Foreskin keratinocyte (primary cell): ENCODE measurements at places on chromosomes 3 and 15. TPM values are rescaled to one million over a fixed set of nuclear protein-coding genes. Genes with fewer than 3 reads are reported as not detected.

ISLR gene
- polyA plus RNA-seq = not detected in 2 replicates

DNA sequence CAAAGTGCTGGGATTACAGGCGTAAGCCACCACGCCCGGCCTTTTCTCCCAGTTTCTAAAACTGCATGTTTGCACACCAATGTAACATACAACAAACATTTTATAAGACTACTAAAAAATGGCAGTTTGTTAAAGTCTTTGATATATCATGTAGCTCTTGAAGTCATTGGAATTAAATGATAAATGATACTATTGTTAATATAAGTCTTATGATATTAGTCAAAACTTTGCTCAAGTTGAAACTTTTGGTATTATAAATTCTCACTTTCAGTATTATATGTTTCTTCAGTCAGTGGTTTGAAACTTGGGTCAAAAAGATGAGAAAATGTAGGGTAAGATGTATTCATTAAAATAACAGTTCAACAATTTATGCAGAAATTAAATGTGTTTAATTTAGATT lies 117.6 kb upstream of the TBL1XR1 start:
- no peak for DNase-seq

- DNase-seq = peak; percentile 79
Measured at GRCh38 chr3:101890716-101891115, 41.4 kb downstream of the NFKBIZ start.

KBTBD13 gene
- not detected in 2 replicates for polyA plus RNA-seq

UCN2 gene
- polyA plus RNA-seq = 18.9 and 26.5 TPM in 2 replicates

GRCh38 chr15:101031213-101031612 lies 112.1 kb downstream of the LRRK1 start:
- peak; percentile 18 for DNase-seq

PPM1L gene
- polyA plus RNA-seq = 0.08 and 0.11 TPM in 2 replicates

DNA sequence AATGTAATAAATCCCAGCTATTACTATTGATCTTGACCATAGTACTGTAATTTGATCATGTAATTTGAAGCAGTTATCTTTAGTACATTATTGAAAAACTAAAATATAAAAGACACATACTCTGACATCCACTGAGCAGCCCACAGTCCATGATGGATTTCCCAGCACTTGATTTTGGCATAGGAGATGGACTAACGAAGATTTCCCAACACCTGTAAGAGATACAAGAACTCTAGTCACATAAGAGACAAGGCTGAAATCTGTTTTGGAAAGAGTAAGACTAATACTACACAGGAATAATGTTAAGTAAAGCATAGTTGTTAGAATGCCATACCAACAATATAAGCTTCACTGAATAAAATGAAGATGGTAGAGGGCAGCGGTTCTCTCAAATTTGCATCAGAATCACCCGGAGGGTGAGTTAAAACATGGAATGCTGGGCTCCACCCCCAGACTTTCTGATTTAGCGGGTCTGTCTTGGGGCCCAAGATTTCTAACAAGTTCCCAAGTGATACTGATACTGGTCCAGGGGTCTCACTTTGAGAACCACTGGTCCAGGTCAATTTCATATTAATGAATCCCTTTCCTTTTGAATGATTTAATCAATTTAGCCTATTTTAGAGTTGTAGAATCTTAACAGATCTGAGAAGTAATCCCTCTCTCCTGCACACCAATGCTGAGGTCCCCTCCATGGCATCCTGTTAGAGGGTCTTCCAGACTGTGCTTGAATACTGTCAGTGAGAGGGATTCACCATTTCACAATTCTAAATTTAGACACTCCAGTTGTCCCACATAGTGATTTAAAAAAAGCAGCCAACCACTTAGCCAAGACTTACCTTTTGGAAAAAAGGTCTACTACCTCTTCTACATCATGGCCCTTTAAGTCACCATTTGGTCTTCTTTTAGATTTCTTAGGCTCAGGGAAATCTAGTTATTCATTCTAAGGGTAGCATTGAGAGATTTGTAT lies 11.5 kb downstream of the RABL3 start:
- no peak for DNase-seq

DNA sequence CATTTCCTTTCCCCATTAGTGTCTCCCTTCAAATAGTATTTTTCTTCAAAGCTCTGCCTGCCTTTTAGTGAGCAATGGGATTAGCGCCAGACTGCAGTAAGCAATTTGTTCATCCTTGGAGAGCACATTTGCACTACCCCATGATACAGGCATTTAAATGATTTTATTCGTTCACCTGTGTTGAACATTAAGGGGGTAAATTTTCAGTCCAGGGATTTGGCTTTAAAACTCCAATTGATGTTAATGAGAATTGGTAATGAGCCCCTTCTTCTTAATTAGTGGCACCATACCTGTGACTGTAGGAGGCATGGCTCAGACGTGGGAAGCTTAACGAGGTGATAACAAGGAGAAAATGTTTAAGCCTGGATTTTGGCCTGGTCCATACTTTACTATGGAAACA lies 161.4 kb upstream of the NANOGP8 start:
- no peak for DNase-seq

LMAN1L gene
- polyA plus RNA-seq = not detected in 2 replicates

SAMMSON gene
- not detected in 2 replicates for polyA plus RNA-seq

DNA sequence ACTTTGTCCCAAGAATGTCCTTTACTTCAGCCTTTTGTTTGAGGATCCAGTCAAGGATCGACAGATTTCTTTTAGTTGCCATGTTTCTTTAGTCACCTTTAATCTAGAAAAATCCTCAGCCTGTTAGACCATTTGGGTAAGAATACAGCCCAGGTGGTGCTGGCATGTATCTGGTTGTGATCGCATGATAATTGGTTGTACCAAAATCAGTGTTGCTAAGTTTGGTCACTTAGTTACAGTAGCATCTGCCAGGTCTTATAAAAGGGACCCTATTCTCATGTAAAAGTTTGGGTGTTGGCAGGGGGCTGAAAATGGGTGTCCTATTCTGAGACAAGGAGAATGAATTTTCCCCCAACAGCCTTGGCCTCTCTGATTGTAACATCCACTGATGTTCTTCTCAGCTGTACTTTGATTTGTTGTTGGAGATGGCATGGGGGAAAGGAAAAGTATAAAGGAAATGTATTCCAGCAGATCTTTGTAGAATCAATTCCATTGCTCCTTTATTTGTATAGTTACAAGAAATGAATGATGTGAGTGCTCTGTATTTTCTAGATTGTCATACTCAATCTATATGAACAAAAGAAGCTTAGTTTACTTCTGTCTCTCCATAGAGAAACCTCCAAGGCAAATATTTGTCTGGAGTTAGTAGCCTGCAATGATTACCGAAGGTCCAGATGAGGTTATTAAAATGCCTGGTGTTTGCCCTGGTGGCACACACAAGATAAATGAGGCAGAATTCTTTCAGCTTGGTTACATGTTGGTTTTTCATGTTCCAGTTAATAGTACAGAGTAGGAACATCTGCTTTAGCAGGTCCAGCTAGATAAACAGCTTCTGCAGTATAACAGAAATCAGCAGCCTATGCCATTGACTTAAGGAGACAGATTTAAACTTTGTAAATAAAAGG lies 65.7 kb downstream of the CMTM8 start:
- no peak for DNase-seq

- no peak for DNase-seq
Measured at GRCh38 chr3:189698811-189699210, 67.6 kb downstream of the TP63 start.

P3H2 gene
- polyA plus RNA-seq = 21.8 and 57.9 TPM in 2 replicates

- no peak for DNase-seq
Measured at GRCh38 chr3:60000311-60001105, 950.7 kb upstream of the CFAP20DC start.

DNA sequence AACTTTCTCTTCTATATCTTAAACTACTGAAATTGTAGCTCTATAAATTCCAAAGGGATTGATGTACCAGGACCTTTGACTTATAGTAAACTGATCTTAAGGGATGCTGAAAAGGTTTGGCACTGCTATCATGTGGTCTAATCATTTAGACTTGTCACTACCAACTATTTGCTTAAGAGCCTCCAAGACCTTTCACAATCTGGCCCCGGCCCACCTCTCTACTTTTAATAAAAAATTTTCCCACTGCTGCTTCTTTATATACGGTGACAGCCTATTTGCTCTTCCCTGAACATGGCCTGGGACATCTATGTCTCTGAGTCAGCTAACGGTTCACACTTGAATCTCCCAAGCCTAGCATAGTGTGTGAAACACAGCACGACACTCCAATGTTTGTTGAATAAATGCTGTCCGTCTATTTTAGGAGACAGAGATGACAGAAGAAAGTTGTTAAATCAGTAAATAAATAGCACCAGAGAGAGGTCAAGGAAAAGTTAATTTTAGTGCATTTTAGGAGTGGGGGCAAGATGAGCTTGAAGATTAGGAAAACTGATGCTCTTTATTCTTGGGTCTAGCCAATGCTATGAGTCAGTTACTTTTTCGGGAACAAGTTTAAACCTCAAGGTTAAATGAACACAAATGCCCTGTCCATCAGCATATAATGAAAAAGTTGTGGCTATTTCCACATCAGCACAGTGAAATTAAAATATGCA lies 212.9 kb downstream of the TIGIT start:
- no peak for DNase-seq

DNA sequence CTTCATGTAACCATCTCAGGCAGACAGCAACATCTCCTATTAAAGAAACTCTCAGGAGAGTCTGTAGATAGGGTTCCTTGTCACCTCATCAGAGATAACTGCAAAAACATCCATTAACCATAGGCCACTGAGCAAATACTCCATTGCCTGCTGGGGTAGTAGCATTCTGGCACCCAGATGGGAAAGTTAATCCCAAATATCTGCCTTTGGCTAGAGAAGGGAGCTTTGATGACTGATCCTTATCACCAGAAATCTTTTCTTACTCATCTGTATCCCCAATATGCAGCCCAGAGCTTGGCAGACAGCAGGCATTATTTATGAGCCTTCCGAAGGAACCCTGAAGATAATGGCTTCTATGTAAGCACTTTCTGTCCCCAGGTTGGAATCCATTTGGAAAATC lies 173.1 kb downstream of the MFSD1 start:
- DNase-seq = no peak

DNA sequence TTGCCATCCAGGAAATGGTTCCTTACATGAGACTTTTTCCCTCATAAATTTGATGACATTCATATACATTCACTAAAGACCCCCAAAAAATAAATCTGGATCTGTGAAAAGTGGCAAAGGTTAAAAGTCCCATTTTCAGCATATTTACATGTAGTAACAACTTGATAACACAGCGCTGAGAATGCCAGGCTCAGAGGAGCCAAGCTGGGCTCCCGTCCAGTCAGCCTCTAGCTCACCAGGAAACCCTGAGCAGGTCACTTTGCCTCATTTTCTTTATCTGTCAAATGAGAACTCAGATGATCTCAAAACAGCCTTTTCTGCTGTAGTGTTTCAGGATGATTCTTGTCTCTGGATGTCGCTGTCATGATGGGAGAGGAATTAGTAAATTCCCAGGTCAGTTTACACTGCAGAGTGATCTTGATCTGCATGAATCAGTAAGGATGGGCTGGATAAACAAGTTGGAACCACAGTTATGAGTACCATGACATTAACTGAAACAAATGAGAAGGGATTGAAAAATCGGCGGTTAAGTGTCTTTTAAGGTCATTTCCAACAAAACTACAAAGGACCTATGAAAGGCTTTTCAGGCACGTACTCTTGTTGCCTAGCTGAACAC lies 82.8 kb downstream of the PPARG start:
- DNase-seq = no peak

GABRB3 gene
- 0.27 and 0.43 TPM in 2 replicates for polyA plus RNA-seq

DNA sequence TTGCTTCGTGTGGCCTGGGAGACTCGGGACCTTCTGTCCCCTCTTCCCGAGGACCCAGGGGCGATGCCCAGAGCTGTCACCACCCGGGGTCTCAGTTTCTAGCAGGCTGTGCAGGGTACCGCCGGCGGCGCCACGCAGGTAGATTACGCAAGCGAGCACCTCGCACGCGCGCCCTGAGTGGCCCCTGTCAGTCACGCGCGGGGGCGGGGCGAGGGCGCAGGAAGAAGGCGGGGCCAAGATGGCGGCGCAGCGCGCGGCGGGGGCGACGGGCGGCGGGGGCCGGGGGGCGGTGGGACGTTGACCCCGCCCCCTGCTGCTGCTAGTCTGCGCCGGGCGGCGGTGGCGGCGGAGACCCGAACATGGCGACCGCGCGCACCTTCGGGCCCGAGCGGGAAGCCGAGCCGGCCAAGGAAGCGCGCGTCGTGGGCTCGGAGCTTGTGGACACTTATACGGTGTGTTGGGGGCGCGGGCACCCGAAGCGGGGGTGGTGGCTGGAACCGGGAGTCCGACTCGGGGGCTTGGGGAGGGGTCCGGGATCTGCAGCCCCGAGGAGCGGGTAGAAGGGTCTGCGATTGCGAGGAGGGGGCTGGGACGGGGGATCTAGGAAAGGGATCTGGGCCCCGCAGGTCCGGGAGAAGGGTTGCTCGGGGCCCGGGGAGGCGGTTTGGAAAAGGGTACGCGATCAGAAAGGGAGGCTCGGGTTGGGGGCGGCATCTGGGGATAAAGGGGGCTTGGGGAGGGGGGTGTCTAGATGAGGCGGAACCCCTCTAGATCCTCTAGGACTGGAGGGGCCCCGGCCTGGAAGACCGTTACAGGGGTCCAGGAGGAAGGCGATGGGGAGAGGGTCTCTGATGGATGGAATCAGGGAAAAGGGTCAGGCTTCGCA lies at the start of gene NISCH:
Gene NISCH, plus strand, starts transcription at position 322 of the 886 bp plus-strand sequence. Its CDS starts 38 bp downstream, at position 360.
- DNase-seq = no peak

GRCh38 chr15:99956022-99956775 lies 223.0 kb upstream of the LYSMD4 start:
- DNase-seq = peak; percentile 70

GRCh38 chr15:86743283-86743903 lies 663.7 kb downstream of the AGBL1 start:
- DNase-seq = no peak

CD80 gene
- polyA plus RNA-seq = not detected in 2 replicates

KCNMB2 gene
- not detected in 2 replicates for polyA plus RNA-seq

GRCh38 chr15:88896333-88897033 lies 1.1 kb upstream of the HAPLN3 start:
- no peak for DNase-seq

GRCh38 chr3:98457543-98457942 lies 5.5 kb upstream of the OR5K1 start:
- no peak for DNase-seq

DNA sequence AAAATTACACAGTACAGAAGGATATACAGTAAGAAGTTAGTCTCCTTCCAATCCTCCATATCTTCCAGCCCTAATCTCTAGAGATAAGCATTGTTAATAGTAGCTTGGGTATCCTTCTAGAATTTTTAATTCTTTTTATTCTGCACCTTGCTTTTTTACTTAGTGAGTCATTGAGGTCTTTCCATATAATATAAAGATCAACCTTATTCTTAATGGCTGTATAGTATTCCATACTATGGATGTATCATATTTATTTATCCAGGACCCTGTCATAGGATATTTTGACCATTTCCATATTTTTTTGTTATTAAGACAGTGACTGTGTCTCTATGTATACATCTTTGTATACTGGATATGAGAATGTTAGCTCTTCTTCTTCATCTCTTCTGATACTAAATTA lies 36.3 kb upstream of the SKOR1 start:
- no peak for DNase-seq

DNA sequence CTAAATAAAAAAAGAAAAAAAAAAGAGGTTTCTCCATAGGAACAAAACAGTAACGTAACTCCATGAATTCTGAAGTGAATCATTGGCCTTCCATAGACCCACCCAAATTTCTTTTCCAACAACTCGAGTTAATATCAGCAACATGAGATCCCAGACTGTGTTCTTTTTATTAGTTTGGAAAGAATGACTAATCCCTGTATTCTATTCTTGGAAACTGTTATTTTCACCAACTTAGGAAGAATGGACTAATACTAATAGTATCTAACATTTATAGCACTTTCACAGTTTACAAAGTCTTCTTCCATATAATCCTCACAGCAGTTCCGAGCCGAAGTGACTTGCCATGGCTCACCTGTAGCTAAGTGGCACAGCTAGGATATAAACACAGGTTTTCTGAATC lies 72.7 kb upstream of the SLC4A7 start:
- DNase-seq = no peak
